NCI-H187 (cell line): ENCODE measurements at places on chromosomes 13 and 19.

DNA sequence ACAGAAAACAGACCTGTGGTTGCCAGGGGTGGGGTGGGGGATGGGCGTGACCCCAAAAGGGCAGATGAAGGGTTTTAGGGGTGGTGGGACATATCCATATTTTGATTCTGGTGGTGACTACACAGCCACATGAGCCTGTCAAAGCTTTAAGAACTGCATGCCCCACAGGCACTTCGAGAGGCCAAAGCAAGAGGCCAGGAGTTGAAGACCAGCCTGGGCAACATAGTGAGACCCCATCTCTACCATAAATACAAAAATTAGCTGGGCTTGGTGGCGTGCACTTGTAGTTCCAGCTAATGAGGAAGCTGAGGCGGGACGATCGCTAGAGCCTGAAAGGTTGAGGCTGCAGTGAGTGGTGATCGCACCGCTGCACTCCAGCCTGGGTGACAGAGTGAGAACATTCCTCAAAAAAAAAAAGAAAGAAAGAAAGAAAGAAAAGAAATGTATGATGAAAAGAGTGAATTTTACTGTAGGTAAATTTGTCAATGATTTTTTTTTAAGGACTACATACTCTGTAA, 18.9 kb upstream of the BCL3 start:
- DNase-seq = no peak

- DNase-seq = no peak
Observed at GRCh38 chr19:45953676-45954075, 20.0 kb downstream of the NOVA2 start.

DNA sequence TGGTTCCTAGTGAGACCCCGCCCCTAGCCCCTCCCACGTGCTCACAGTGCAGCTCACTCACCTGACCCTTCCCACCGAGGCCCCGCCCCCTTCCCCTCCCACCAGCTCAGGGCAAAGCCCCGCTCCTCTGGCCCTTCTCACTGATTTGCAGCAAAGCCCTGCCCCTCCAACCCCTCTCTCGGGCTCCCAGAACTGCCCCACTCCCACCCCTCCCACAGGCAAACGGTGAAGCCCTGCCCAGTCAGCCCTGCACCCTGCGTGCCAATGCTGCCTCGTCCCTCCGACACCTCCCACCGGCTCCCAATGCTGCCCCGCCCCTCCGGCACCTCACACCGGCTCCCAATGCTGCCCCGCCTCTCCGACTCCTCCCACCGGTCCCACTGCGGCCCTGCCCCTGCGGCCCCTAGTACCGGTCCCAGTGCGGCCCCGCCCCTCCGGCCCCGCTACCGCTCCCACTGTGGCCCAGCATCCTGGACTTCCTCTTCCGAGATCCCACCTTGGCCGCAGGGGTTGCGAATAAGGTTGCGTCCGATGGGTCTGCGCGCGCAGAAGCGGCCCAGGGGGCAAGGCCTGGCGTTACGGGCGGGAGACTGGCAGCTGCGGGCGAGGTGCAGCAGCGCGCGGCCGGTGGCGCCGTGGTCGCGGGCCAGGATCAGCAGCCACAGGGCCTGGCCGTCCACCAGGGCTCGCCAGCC, 834 bp downstream of the FBXO27 start:
- DNase-seq = no peak

DNA sequence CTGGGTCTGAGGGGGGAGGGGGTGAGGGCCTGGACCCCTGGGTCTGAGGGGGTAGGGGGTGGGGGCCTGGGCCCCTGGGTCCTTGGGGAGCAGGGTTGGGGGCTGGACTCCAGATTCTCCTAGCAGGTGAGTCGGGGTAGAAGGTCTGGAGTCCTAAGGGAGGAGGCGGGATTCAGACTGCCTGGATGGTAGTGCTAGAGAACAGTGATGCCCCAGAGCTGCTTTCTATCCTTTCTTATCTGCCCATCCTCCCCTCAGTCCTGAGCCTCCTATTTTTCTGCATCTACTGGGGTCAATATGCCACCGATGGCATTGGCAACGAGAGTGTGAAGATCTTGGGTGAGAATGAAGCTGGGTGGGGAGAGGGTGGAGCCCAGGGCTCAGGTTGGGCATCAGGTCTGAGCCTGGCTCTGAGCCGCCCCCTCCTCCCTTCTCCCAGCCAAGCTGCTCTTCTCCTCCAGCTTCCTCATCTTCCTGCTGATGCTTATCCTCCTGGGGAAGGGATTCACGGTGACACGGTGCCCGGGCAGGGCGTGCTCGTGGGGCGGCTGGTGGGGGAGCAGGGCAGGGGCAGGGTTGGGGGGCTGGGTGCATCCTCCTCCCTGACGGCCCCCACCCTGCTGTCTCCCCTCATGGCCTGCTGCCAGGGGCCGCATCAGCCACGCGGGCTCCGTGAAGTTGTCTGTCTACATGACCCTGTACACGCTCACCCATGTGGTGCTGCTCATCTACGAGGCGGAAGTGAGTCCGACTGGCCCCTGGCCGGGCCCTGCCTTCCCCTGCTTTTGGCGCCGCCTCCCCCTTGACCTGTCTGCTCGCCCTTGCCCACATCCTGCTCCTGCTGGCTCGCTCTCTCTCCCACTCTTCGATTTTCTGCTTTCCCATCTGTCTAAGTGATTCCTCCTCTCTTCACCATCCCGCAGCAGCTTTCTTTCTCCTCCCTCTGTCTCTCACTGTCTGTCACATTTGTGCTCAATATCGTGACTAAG, 3.4 kb downstream of the TMEM145 start:
- no peak for DNase-seq

DNA sequence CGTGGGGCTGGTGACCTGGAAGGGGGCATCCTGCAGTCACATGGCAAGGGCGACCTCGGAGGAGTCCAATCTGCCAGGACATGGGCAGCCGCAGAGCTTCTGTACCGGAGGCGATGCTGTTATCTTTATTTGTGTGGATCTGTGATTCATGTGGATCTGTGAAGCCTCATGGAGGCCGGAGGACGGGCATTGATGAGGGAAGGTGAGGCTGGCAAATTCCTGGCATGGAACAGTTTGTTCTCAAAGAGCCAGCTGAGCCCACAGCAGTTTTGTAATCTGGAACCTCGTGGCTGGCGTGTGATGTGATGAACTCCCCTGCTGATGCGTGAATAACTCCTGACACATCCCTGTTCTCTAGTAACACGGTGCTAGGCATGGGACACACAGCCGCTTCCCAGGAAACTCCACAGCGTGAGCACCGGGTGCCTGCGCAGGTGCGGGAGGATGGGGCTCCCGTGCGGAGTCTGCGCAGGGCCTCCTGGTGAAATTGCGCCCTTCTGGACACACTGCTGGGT, 40.4 kb downstream of the ATP11A start:
- no peak for DNase-seq

- peak; percentile 74 for DNase-seq
Observed at GRCh38 chr13:31046711-31047279, 114.3 kb downstream of the TEX26 start.

DNA sequence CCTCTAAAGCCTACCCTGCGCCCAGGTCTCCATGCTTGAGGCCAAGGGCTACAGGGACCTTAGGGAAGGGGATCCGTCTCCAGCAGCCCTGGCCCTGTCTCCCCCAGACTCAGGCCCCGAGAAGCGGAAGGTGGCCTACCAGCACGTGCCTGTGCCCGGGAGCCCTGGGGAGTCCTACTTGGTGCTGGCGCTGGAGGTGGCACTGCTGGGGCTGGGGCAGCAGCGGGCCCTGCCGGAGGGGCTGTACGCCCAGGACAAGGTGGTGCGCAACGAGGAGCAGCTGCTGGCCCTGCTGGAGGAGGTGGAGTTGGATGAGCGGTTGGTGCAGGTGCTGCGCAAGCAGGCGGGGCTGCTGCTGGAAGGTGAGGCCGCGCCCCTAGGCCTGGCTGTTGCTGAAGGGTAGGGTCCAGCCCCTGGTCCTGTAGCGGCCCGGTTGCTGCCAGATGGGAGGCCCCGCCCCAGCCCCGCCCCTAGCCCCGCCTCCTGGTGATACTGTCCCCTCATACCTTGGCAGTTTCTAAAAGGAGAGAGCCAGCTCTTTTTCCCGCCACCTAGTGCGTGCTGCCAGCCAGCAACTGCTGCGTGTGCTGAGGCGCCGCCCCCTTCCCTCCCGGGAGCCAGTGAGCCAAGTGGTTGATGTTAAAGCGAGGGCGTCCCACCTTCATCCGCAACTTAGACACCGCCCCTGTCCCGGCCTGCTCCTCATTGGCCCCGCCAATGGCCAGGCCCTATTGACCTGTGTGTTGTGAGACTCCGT, 22.6 kb downstream of the ZSWIM4 start:
- DNase-seq = peak; percentile 77

GRCh38 chr19:49106648-49107135, 7.5 kb upstream of the LIN7B start:
- peak; percentile 42 for DNase-seq

- no peak for DNase-seq
Observed at GRCh38 chr13:76886292-76887075, at the start of gene KCTD12. Gene KCTD12, minus strand, starts transcription at chr13:76886405. Its CDS starts 257 bp downstream, at chr13:76886148.

DNA sequence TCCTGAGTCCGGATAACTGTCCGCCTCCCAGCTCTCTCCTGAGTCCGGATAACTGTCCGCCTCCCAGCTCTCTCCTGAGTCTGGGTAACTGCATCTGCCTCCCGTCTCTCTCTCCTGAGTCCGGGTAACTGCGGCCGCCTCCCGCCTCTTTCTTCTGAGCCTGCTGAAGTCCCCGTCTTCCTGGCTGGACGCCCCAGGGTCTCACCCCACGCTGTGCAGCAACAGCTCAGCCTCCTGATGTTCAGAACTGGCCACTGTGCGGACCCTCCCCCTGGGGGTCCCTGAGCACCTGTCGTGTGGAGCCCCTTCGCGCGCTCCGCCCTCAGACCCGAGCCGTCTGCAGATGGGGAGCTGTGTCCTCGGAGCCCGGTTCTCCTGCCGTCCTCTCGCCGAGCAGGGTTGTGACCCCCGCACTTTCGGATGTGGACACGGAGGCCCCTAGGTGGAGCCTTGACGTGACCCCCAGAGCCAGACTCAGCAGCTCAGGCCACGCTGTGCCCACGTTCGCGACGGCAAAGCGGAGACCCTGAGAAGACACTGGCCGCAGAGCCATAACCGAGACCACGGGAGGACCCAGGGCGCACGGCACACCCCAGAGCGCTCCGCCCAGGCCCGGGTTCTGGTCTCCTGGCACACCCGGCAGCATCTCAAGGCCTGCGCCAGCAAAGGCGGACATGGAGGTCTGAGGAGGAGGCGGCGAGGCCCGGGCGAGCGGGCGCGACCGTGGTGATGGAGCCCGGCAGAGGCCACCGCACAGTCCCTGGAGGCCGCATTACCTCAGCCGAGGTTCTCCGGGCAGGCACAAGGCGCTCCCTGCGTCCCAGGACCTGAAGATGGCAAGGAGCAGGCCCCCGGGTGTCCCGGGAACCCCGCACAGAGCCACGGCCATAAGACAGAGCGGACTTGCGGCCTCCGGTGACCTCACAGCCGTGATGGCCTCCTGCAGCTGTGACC, 15.9 kb downstream of the SBNO2 start:
- DNase-seq = no peak

- DNase-seq = no peak
Observed at GRCh38 chr13:113964251-113964995, 9.5 kb downstream of the C13orf46 start.

DNA sequence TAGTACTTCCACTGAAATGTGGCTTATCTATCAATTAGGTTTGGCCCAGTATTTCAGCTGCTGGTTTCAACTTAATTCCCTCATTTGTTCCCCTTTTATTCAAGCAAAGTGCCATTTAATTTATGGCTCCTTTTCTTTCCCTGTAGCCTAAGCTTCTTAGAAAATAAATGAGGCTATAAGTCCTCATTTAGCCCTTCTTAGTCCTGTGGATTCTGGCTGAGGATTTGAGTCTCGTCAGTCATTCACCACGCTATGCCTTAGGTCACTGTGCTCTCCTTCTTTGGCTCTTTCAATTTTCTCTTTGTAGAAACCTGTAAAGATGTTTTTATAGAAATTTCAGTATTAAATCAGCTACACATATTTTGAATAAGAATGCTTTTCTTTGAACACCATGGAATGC, 579.1 kb downstream of the GPC6 start:
- DNase-seq = no peak

DNA sequence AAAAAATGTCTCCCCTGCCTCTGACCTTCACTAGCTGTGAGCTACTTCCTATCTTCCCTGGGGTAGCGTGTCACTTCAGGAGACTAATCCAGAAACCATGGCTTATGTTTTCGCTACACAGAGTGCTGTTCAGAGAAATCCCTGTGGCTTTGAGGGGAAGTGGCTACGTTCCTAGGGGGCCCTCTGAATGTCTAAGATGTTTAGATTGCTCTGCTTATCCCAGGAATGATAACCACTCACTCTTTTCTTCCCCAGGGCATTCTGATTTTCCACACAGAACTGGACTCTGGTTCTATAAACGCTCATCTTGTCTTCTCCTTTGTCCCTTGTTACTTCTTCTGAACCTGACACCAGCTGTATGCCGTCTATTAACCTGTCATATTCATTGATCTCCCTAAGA, 572.5 kb downstream of the OLFM4 start:
- DNase-seq = no peak

DNA sequence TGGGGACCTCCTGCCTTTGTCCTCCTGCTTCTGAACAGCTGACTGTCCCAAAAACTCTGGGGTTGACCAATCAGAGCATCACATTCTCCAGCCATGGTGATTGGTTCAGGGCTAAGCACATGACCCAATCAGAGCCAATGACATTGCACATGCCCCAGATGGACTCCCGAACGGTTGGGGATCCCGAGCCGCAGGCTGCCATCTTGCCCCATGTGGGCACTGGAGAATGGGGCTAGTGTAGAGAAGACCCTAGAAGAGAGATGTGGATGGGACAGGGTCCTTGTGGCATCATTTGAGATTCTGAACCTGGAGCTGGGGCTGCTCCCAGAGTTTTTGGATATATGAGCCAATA, 31.3 kb upstream of the PEPD start:
- no peak for DNase-seq

- no peak for DNase-seq
Observed at GRCh38 chr19:13883516-13884064, 6.7 kb downstream of the NANOS3 start.

GRCh38 chr19:11722414-11722813, 16.3 kb downstream of the ZNF823 start:
- DNase-seq = no peak

GRCh38 chr13:25136880-25137787, 35.0 kb downstream of the AMER2 start:
- no peak for DNase-seq

DNA sequence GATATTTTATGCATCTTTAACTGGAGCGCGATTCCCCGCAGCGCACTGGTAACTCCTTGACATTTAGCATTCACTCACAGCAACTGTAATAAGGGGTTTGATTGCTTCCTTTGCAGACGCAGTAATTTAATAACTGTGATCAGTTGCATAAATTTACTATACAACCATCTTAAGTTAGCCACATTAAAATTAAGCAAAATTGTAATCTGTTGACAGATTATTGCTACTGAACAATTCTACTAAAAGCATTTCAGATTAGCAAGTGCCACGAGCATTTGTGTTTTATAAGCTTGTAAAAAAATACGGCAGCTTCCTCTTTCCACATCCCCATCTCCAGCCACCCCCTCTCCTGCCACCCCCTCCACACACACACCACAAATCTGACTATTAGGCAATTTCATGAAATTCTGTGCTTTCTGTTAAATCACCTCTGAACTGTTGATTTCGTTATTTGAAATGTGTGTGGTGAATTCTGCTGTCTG, 44.4 kb downstream of the TSHZ3 start:
- DNase-seq = no peak

GRCh38 chr19:7658219-7658686, 10.6 kb upstream of the RETN start:
- no peak for DNase-seq

GRCh38 chr19:4034048-4035017, 26.8 kb downstream of the PIAS4 start:
- no peak for DNase-seq

- peak; percentile 61 for DNase-seq
Observed at GRCh38 chr19:41872775-41873647, 4.1 kb upstream of the CD79A start.
